Right lung (tissue), 10 donors: ENCODE measurements at places on chromosomes 6 and 20. TPM values are rescaled to one million over a fixed set of nuclear protein-coding genes. Genes with fewer than 3 reads are reported as not detected.

The PRDM13 gene
- not detected for polyA plus RNA-seq

DNA sequence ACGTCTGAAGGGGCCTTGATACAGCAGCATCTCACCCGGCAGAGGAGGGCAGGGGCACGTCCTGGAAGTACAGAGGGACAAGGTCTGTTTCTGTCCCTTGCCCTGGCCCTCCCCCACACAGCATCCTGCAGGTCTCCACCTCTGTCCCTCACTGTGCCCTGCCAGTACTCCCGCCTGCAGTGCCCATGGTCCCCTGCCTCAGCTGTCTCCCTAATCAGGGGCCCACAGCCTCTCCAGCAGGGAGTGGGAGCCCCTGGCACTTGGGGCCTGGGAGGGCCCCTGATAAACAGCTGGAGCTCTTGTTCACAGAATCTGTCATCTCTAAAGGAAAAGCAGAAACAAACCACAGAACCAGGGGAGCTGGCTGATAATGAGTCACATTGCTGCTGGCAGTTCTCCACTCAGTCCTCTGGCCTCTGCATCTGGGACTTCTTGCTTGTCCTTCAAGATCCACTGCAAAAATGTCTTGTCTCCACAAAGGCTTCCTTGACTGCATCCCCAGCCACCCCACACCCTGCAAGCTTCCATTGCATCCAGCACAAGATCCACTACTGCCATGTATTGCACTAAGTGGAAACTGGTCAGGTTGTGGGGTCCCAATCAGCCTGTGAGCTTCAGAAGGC, 33.2 kb upstream of the TAF8 start:
- DNase-seq, result no peak

- DNase-seq, result peak; percentile 81
These were observed at the start of gene PAQR8 for GRCh38 chr6:52361945-52362442. TSS of gene PAQR8 (plus strand) at chr6:52362151. CDS start at chr6:52403214, 41,063 bp downstream.

GRCh38 chr6:110002676-110003075, 24.6 kb downstream of the GPR6 start:
- no peak for DNase-seq
